Activated T-helper 2 cell treated with anti-CD3 and anti-CD28 coated beads, Interferon-gamma antibody, Interleukin-2, Interleukin-4, amounts not matched to agents 10 μg/mL and 5 μg/mL and 100 μg/mL, durations not matched to agents 14 hours and 24 hours and 36 hours (primary cell): ENCODE measurements at places on chromosomes 7 and 10. TPM values are rescaled to one million over a fixed set of nuclear protein-coding genes. Genes with fewer than 3 reads are reported as not detected.

DNA sequence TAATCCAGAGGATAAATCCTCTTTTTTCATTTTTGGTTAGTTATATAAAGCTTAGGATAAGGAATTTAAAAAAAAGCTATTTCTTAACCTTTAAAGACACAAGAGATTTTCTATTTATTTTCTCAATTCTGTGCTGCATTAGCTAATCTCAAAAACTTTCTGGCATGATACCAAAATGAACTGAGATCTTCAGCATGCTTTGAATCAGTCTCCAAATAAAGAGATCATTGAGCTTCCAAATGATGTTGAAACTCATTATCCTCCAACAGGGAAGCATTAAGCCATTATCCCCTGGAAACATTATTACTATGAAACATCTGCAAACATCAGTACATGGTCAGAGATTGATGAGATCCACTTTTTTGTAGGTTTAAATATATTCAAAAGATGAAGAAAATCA is 350.3 kb upstream of the TEX47 start:
- DNase-seq, result no peak

DNA sequence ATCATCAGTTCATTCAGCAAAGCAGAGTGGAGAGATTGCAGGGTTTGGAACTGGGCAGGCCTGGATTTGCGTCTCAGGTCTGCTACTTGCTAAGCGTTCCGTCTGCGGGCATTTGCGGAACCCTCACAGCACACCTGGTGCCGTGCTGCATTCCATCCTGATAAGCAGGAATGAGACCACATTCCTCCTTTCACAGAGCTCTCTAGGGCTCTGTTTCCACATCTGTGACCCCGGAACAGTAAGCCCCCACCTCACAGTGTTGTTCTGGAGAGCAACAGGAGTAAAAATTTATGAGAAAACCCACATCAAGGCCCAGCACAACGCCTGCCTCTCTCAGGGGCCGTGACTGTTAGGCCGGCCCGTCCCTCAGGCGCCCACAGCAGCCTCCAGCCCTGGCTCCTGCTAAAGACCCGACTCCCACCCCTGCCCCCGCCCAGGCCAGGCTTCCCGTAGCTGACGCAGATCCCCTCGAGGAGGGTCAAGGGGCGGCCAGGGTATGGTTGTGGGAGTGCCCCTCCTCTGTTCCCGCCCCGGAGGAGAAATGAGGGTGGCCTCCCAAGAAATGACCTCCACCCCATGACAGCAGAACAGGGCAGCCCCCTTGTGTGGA is 128.9 kb downstream of the RGS10 start:
- DNase-seq, result no peak

The PRSS37 gene
- total RNA-seq, result not detected in 2 replicates

GRCh38 chr7:51340029-51340838 is 23.6 kb upstream of the COBL start:
- DNase-seq, result no peak

GRCh38 chr10:77293347-77293746 is 344.3 kb downstream of the KCNMA1 start:
- no peak for DNase-seq

DNA sequence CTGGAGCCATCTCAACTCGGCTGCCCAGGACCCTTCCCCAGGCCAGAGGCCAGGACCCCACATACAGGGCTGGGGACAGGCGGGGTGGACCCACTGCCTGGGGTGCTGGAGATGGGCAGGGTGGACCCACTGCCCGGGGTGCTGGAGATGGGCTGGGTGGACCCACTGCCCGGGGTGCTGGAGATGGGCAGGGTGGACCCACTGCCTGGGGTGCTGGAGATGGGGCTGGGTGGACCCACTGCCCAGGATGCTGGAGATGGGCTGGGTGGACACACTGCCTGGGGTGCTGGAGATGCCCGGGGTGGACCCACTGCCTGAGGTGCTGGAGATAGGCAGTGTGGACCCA is 32.4 kb upstream of the FOXL3 start:
- no peak for DNase-seq

- DNase-seq, result no peak
Measured at GRCh38 chr7:132783824-132784223, 207.6 kb upstream of the PLXNA4 start.

The KIN gene
- 9.8 and 12.0 TPM in 2 replicates for total RNA-seq

The GNAT3 gene
- not detected in 2 replicates for total RNA-seq

The PAPOLB gene
- total RNA-seq, result not detected in 2 replicates

GRCh38 chr10:104406715-104407650 is 53.4 kb downstream of the CFAP58 start:
- no peak for DNase-seq

The DPY19L1 gene
- total RNA-seq, result 21.9 and 25.4 TPM in 2 replicates

The SMO gene
- total RNA-seq, result 0.64 and 0.89 TPM in 2 replicates

- DNase-seq, result no peak
Measured at GRCh38 chr7:2162959-2163358, 69.8 kb downstream of the MAD1L1 start.

GRCh38 chr10:124145109-124145870 is 51.9 kb upstream of the CHST15 start:
- no peak for DNase-seq

GRCh38 chr10:50614444-50615137 is 9.2 kb downstream of the SGMS1 start:
- DNase-seq, result no peak

The ADCYAP1R1 gene
- not detected in 2 replicates for total RNA-seq

The HPSE2 gene
- not detected in 2 replicates for total RNA-seq

DNA sequence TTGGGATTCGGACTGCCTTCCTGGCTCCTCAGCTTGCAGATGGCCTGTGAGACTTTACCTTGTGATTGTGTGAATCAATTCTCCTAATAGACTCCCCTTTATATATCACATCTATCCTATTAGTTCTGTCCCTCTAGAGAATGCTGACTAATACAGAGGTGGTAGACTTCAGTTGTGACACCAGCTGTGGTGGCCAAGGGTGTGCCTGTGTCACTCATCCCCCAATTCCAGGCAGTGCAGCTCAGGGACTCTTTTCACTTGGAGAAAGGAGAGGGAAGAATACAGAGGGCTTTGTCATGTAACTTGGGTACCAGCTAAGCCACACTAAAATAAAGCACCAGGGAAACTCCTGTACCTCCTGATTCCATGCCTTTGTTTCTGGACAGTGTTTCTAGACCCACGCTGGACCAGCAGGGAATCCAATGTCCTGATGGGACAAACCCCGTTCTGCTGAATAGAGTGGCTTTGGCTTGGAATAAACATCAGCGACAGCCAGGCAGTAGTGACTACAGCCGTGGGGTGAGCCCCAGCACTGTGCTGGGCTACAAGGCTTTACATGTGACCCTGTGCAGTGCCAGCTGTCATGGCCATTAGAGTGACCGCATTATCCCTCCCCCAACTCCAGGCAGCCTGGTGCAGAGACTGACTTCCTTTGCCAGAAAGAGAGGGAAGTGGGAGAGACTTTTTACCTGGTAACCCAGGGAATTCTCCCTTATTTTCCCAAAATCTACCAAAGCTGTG is 233.6 kb downstream of the ANK3 start:
- DNase-seq, result no peak

DNA sequence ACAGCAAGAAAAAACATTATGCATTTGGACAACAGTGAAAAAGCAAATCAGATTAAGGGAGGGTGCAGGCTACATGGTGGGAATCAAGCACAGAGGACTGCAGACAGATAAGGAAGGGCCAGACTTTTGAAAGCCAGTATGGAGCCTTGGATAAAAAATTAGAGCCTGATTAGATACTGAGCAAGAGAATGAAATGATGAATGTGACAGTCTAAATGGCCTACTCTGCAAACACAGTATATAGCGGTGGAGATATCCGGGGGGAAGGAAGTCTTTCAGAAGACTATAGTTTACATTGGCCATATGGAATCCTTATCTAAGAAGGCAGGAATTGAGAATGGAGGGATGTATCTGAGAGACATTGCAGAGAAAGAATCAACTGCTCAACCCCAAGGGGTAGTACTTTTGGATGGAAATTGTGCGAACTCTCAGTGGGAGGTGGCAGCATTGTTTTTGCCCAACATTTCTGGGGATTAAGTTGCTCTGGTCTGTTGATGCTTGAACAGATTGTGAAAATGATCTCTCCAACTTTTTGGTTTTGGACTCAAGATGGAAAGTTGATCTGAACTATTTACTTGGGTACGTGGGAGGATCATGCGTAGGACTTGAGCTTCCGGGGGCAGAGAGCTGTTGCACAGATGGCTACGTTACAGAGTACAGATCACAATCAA is 39.4 kb upstream of the CHCHD3 start:
- no peak for DNase-seq

DNA sequence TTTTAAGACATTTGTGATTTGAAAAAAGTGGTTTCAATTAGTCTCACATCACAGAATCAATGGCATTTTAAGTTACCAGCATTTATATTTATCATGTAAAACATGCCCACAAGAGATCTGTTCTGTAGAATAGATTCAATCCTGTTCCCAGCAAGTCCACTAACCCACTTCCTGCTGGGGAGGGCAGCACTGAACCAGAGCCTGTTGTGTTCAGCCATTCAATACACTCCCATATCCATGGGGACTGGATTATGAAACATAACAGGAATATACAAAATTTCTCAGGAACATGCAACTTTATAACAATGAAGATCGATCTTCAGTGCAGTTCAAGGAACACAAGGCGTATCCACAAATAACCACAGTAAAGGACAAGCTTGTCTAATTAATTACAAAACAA is 24.4 kb upstream of the ANK3 start:
- no peak for DNase-seq

DNA sequence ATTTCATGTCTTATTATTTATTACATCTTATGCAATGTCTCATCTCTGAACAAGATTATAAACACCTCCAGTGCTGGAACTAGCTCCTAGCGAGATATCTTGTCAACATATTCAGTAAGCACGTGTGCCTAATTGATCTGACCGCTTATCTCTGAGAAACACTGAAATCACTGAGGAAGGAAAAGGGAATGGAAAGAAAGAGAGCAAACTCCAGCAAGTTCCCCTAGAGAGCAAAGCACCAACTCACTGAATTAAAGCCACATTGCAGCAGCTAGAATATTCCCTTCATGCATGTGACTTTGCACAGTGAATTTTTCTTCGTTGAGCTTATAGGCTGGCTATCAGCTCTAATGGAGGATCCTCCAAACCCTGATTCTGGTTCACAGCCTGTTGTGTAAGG is 177.1 kb upstream of the FRMD4A start:
- DNase-seq, result no peak
